ENCODE measurements at places on chromosomes 6 and 20.

DNA sequence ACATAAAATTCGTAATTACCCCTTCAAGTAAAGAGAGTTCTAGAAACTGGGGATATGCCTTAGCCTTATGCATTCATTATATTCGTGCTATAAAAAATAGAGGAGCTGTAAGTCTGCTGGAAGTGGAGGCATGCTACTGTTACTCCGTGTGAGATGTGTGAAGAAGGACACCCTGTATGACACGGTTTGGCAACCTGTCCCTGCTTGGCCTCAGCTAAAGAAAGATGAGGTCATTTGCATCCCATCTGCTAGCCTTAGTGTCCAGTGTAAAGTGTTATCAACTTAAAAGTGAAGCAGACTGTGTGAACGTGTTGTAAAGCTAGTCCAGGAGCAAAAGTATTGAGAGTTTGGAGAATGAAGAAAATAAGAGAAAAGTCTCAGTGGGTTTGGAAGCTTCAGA, 135.1 kb upstream of the RAB32 start:
- no peak for DNase-seq

DNA sequence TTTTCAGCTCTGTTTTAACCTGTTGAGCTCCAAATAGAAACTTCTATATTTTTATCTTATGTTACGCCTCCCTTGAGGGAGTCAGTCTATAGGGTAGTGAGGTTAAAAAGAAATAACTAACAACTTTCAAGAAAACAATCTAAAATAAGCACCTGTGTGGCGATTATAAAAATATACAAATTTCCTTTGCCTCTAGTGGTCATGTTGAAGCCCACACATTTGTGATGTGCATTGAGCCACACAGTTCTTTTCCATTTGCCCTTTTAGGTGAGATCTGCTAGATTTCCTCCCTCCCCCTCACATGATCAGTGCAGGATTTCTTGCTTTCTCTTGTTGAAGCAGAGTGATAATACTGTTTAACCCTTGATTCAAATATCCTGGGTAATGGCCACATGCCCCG, 84.2 kb downstream of the MYB start:
- DNase-seq = no peak

DNA sequence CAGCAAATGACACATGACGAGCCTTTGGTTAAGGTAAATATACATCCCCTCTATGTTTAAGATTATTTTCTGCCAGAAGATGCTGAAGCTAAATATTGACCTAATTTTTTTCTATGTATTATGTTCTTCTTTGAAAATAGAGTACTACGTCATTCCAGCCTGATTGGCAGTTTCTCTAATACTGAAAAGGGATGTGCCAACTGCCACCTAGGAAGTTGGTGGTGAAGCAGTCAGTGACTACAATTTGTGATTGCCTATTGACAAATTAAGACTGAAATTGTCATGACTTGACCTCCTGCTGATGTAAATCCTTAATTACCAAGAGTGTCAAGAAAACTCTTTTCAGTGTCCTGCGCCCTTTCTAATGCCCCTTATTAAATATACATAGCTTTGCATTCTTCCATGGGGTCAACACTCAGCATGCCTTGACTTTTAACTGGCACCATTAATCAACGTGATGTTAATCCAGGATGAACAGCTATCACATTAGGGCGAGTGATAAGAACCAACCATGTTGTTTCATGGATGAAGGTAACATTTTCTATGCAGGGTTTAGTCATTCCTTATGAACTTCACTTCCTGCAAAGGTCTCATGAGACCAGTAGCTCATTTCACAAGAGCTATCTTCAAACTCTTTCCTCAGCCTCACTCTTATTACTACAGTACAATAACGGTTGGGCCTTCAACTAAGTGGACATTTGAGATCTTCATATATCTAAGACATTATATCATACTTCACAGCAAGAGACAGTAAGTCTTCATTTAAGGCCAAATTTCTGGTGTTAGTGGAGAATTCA, 22.5 kb upstream of the SGK1 start:
- DNase-seq = no peak

DNA sequence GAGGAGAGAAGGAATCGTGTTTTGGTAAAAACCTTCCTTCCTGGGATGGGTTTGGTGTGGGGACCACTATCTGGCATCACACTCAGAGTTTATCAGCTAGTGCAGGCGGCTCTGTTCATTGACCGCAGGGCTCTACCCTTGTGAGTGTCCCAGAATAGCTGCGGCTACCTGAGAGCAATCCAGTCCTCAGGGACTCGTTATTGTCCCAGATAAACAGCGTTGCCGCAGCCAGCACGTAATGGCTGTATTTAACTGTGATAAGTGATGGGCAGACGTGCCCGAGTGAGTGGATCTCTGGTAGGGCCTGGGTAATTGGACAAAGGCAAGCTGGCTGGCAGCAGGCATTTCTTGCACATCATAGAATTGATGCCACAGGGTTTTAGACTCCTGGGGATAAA, 163.3 kb downstream of the SOBP start:
- DNase-seq = no peak

DNA sequence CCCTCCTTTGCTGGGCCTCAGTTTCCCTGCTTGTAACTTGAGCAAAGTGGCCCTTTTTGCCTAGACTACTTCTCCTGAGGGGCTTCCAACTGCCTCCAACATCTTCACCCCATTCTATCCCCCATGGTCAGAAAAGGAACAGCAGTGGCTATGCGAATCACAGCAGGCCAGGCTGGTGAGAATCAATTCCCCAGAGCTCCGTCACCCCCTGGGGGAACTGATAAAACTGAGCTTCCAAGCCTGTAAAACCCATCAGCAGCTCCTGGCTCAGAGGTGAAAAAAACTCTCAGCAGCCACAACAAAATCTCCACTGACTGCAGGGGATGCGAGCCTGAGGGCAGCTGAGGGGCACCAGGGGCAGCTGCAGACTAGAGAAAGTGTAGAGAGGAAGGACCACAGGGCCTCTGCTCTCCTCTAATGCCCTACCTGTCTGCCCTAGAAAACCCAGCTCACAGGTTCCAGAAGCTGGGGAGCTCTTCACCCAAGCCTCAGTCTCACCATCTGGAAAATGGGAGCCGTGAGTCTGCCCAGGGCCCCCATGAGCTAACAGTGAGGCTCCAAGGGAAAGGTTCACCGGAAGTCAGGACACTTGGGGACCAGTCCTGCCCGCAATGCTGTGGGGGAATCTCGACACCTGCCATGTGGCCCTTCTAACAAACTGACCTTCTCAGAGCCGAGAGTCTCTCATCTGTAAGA, 120.6 kb downstream of the GRM4 start:
- DNase-seq = no peak
